ENCODE measurements at places on chromosomes 2 and 18.
A peak's percentile ranks its signal among the peaks of the same experiment; 100 is the strongest.

- no peak for DNase-seq
These were observed 207.8 kb downstream of the ATAD2B start for GRCh38 chr2:23718931-23719700.

- no peak for DNase-seq
These were observed 3.0 kb upstream of the SULT1C3 start for GRCh38 chr2:108236676-108237335.

DNA sequence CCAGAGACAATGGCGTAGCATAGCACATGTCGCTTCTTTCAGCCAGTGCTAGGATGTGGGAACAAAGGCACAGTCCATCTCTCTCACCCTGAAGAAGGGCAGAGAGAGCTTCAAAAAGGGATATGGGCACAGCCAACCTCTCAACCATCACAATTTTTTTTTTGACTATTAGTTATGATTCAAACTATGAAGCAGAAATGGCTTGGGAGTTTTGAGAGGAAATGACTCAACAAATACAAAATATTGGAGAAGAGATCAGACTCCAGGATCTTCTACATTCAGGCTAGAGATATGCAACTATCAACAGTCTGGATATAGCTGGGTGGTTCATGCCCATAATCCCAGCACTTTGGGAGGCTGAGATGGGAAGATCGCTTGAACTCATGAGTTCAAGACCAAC is 109.1 kb downstream of the MCFD2 start:
- no peak for DNase-seq

DNA sequence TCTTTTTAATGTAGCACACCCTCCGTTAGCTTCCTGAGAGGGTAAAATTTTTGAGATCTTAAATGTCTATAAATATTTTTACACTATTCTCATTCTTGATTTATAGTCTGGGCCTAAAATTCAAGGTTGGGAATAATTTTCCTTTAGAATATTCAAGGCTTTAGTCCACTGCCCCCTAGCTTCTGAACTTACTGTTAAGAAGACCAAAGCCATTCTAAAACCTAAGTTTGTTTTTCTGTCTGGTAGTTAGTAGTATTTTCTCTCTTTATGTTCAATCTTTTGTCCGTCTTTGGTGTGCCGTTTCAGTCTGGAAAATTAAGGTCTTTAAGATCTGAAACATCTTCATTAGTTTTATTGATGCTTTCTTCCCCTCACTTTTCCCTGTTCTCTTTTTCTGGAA is 14.5 kb downstream of the OSBPL6 start:
- DNase-seq: no peak

GRCh38 chr2:79903222-79904000 is 390.6 kb downstream of the CTNNA2 start:
- DNase-seq: no peak

DNA sequence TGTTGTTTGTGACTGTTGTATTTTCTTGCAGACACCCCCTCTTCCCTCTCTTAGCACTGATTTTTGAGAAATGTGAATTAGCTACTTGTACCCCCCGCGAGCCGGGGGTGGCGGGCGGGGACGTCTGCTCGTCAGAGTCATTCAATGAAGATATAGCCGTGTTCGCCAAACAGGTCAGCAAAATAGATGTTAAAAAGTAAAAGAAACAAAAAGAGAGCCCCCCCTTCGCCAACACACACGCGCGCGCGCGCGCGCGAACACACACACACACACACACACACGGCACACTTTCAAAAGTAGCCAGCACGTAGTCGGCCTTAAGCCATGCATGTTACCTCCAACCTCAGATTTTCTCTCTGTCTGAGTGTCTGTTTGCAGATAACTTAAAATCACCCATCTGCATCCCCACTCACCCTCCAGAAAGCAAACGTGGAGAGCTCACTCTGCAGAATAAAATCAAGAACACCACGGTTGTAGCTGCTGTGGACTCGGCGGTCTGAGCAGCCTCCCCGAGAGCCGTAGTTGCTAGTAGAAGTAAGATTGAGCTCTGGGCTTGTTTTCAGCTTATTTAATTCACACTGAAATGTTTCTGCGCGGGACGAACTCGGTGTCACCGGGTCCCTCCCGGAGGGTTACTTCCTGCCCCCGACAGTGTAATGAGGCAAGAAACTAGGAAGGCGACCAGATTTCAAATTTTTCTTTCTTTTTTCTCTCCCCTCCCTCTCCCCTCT is 5.1 kb downstream of the MEIS1 start:
- peak; percentile 58 for DNase-seq

DNA sequence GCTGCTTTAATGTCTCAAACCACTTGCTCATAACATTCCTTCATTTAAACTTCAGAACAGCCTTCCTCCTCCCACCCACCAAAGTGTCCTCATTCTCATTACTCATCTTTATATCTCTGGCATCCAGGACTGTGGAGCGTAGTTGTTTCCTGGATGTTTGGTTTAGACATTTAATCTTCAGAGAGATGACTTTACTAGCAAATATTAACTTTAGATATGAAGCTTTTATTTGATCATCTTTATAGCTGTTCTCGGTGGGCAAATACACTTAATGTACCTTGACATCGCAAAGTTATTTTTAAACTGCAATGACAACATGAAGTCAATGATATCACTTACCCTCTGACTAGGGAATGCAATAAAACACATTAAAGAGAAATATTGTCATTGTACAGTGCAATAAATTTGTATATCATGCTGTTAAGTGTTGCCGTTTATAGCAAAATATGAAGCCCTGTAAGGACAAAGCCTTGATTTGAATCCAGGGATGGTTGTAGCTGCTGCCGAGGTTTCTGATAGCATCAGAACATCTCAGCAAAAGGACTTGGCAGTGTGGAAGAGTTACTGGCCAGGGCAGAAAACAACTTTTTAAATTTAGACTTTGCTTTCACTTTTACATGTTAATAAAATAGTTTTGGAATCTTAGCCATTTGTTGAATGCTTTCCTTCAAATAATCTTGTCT is 4.6 kb upstream of the LAMA3 start:
- no peak for DNase-seq

DNA sequence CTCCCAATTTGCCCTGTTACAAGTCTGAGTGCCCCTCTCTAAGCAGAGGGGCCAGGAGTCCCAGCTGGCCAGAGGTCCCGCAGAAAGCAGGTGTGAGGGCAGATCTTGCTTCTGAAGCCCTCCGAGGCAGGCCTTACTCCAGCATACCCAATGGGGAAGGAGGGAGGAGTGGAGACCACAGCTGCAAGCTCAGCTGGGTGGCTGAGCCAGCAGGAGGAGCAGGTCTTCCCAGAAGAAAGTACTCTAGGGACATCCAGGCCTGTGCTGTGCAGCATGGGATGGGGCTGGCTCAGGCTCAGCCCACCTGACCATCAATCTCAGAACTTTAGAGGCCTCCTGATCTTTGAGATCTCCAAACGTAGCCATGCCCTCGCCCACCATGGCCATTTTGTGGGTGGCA is 31.3 kb downstream of the PLB1 start:
- no peak for DNase-seq

DNA sequence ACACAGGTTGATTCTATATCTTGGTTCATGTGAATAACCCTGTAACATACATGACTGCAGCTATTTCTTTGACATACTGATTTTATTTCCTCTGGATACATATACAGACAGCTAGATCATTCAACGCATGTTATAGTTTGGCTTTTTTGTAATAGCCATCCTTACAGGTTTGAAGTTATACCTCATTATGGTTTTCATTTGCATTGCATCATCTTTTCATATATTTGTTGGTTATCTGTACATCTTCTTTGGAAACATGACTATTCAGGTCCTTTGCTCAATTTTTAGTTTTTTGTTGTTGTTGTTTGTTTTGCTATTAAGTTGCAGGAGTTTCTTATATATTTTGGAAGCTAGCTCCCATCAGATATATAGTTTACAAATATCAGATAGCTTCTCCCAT is 276.2 kb upstream of the NETO1 start:
- no peak for DNase-seq

- DNase-seq: peak; percentile 37
These were observed 90.5 kb downstream of the NXPH2 start for GRCh38 chr2:138689705-138690104.

DNA sequence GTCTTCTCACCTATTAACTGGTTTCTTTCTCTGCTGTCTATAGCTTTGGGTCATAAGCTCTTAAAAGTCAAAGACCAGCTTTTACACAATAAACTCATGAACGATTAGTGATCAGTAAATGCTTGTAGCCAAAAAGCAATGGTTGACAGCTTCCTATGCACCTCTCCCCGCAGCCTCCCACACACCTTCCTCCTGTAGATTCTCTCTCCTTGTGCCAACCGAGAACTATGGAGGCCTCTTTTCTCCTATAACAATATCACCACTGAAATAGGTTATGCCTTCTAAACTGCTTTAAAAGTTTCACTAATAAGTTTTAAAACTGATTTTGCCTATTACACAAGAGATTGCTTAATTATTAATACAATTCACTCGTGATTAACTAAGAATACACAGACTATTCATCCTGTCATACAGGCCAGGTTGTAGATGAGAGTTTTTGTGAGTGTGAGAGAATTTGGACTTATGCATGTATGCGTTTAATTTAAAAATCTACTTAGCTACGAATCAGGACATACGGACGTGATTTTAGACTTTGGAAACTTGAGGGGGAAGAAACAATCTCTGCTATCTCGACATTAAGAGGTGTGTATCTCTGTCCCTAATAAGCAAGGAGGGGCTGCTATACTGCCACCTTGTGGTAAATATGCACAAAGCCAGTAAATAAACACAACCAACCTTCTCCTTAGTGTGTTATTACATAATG is 229.1 kb upstream of the RBBP8 start:
- DNase-seq: peak; percentile 40
